CD4-positive, alpha-beta T cell (primary cell): ENCODE measurements at places on chromosomes 4 and X.
A peak's percentile ranks its signal among the peaks of the same experiment; 100 is the strongest.

- no peak for DNase-seq
Measured at GRCh38 chr4:71549516-71550160, 210.8 kb downstream of the SLC4A4 start.

DNA sequence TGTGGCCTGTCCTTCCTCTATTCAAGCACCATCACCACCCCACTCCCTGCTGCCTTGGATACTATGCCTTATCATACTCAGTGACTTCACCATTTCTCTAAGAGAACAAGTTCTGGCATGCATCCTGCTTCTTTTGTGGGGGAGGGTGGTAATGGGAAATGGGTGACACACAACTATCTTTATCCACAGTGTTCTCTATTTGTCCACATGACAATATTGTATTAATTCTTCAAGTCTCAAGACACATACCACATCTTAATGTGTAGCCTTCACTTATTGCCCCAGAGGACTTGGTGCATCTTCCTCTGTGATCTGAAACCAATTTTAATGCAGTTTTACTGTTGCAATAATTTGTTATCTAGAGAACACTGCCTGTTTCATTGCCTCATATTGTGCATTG lies 29.3 kb upstream of the UGT2B7 start:
- no peak for DNase-seq

DNA sequence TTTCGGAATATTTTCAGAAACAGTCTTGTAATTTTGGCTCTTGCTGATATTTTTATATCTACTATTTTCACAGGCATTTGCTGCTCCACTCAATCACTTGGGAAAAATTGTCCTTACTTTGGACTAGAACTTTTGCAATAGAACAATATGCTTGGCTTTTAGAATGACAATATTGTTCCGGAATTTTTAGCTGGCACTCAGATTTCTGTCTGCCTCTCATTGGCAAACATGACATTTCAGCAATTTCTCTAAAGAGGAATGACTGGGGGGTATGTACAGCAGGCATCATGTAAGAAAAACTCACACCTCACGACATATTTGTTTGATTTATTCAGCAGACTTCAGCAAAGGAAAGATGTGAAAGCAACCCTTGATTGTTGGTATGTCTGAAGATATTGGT lies 243.6 kb upstream of the GPRIN3 start:
- no peak for DNase-seq

DNA sequence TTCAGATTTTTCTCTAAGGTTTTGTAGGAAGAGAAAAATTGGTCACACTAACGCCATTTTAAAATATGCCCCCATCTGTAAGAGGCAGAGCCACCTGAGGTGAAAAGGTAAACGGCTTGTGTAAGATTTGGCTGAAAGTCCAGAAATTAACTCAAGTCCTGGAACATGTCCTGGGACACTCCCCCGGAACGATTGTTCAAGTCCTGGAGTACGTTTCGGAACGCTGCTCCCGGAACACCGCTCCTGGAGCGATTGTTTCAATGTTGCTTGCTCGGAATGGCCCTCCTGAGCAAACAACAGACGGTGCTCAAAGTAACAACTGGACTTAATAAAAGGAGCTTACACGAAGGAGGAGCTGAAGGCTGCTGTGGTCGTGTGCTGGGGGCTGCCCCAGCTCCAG lies 796.5 kb upstream of the SLIT2 start:
- no peak for DNase-seq

- DNase-seq: no peak
Measured at GRCh38 chr4:118032691-118033090, 1.6 kb upstream of the NDST3 start.

- DNase-seq: no peak
Measured at GRCh38 chr4:22500128-22500611, 15.7 kb downstream of the ADGRA3 start.

GRCh38 chrX:39335513-39336235 lies 534.4 kb downstream of the MID1IP1 start:
- DNase-seq: no peak

- DNase-seq: no peak
Measured at GRCh38 chrX:41875142-41875541, 48.2 kb downstream of the CASK start.

DNA sequence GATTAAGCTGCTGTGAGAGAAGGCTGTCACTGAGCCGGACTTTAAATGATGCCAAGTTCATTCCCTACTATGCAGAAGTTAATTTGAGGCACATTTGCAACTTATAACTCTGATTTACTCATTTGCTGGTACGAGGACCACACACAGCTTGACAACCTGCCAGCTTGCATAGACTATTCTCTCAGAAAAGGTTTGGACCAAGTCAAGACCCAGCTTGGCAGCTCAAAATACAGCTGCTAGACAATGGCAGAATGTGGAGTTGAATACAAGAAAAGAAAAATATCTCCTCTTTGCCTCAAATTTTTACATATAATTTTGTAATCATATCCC lies 338.9 kb downstream of the DHX15 start:
- no peak for DNase-seq

DNA sequence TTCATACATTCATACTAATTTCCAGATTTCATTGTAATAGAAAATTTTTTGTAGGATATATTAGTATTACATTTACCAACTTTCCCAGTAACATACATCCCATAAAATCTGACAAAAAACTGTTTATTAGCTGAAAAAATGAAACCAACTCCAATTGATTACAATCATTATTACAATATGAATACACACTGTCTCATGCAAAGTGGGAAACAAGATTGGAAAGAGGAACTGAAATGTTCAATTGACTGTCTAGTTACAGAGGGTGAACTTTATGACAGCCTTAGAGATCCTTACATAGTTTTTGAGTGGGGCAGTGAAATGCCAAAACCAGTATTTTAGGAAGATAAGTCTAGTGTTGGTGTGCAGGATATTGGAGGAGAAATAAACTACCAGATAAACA lies 2.3 kb upstream of the AMBN start:
- DNase-seq: no peak

DNA sequence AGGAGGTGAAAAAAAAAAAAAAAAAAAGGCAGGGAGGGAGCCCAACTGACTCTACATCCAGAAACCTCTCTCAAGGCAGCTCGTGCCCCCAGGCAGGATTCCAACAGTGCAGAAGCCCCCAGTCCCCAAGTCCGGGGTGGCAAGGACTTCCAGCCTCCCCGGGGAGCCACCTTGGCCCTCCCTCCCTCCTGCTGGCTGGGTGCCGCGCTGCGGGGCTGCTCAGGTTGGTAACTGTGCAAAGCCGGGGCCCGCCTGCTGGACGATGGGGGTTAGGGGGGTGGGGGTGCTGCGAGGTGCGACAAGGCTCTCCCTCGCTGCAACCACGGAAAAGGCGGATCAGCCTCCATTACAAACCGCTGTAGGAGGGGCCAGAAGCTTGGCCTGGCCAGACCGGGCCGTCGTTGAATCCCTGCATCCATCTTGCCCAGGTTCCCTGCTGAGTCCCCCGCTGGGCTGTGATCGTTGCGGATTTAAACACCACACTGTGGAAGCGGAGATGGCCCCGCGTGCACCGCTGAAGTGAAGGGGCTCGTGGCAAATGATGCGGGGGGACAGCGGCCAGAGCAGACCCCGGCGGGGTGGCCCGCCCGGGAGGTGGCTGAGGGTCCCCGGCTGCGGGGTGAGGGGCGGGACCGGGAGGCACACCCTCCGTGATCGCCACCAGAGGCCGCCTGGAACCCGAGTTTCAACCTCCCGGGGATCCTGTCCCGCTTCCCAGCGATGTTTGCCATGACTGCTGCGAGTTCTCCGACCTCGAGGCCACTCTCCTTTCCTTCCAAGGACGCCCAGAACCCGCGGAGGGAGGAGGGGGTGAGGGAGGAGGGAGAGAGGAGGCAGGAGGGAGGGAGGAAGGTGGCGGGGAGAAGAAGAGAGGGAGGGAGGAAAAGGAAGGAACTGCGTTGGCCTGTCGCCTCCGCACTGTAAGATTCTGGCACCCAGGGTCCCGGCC lies 58.0 kb upstream of the DDX3X start:
- DNase-seq: peak; percentile 58

GRCh38 chr4:1759170-1759817 lies 33.8 kb upstream of the FGFR3 start:
- DNase-seq: no peak

DNA sequence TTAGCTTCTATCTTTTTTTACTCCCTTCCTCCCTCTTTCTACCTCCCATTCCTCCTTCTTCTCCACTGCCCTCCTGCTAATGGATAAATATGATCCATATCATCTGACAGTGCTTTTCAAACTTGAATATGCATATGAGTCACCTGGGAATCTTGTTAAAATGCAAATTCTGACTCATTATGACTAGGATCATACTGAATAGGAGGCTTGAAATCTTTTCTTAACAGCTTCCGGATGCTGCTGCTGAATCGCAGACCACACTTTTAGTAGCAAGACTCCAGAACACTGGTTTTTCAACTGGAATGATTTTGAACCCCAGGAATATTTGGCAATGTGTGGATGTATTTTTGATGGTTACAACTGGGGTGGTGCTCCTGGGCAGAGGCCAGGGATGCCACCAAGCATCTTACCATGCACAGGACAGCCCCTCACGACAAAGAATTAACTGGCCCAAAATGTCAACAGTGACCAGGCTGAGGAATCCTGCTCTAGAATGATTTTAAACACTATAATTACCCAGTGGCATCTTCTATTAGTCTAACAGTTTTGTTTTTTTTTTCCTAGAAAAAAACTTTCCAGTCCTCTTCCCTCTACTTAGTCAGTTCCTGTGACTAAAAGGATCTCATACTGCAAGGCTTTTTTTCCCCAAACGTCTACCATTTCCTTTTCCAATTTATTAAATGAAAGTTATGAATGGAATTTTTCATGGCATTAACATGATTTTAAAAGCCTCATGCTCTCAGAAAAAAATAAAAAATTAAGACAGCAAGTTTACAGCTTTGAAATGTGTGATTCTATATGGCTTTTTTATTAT lies 10.6 kb upstream of the PYURF start:
- DNase-seq: no peak

DNA sequence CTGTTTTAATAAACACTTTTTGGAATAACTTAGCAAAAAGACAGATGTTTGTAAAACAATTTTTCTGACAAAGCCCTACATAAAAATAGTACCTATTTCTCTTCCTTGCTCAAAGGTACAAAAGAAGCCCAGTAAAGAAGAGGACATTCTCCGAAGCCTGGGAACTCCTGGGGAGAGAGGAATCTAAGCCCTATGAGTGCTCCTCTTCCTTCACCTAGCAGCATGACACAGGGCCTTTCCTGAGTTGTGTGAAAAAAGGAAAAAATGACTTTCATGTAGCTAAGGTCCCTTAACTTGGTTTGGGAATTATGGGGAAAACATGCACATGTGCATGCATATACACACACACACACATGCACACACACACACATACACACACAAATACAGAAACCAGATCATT lies 586.9 kb downstream of the TMA16 start:
- no peak for DNase-seq

DNA sequence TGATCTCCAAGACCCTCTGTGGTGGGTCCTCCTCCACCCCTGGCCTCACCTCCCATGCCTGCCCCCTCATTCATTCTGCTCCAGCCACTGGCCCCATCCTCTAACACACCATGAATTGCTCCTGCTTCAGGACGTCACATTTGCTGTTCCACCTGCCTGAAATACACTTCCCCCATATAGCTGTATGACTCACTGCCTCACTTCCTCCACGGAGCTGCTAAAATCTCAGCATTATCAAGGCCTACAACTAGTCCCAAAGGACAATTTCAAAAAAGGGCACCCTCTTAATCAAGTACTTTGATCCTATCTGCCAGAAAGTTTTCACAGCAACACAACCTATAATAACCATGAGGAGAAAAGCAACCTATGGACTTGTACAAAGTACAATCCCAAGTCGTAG lies 43.6 kb upstream of the PHOX2B start:
- no peak for DNase-seq

DNA sequence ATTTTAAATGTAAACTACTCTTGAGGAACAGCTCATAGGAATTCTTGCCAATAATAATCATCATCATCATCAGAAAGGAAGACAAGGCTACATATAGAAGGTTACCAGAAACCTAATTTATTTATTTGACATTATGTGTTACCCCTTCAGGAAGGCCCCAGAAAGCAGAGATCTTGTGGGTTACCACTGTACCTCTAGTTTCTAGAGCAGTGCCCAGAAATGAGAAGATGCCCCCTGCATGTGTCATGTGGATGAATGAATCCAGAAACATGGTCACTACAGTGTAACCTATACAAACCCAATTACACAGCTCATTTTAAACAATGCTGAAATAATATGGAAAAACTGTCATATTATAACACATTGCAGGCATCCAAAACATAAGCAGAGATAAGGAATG lies 70.4 kb downstream of the ARAP2 start:
- DNase-seq: no peak

- DNase-seq: no peak
Measured at GRCh38 chr4:69689599-69689998, 36.6 kb upstream of the UGT2A1 start.

GRCh38 chrX:13491061-13491460 lies 78.3 kb upstream of the EGFL6 start:
- no peak for DNase-seq
